ENCODE measurements at places on chromosomes 11 and 22. TPM values are rescaled to one million over a fixed set of nuclear protein-coding genes. Genes with fewer than 3 reads are reported as not detected.

GRIK4 gene
- total RNA-seq = not detected

CHADL gene
- 0.08 TPM for total RNA-seq

TRIM49 gene
- not detected for total RNA-seq

CYP2D6 gene
- total RNA-seq = 1.2 TPM

SMTNL1 gene
- not detected for total RNA-seq

APOA5 gene
- not detected for total RNA-seq

DGAT2 gene
- 4.9 TPM for total RNA-seq

C11orf87 gene
- not detected for total RNA-seq

SGSM1 gene
- total RNA-seq = 0.27 TPM

KIAA1671 gene
- 10.6 TPM for total RNA-seq

KRTAP5-9 gene
- not detected for total RNA-seq

KRTAP5-10 gene
- total RNA-seq = not detected
